ENCODE measurements at places on chromosomes 7 and 10. TPM values are rescaled to one million over a fixed set of nuclear protein-coding genes. Genes with fewer than 3 reads are reported as not detected.

DNA sequence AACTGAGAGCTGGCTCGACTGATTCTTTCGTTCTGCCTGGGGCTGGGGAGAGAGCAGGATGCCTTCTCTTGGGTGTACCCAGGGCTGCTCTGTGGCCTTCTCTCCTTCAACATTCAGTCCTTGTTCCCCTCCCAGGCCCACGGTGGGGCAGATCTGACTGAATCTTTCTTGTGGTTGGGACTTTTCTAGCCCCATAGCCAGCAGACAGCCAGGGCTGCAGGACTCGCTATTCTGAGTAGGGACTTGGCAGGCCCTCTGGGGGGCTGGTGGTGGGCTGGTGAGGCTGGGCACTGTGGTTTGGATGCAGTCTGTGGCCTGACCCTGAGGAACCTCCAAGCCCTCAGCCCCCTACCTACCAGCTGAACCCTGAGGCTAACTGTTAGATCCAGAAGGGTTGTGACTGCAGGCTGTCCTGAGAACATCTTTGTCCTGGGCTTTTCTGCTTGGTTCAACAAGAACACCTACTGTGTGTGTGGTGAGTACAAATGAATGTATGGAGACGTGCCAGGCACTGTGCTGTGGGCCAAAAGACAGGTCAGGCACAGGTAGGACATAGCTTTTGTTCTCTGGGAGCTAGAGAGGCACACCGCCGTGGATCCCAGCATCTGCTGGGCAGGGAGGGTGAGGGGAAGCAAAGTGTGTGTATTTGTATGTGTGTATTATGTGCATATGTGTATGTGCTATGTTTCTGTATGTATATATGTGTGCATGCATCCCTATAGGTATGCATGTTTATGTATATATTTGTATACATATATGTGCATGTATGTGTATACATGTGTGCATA lies 2.1 kb upstream of the PALD1 start:
- DNase-seq = no peak

GRCh38 chr10:110600487-110601101 lies 33.1 kb downstream of the SMC3 start:
- no peak for DNase-seq

DNA sequence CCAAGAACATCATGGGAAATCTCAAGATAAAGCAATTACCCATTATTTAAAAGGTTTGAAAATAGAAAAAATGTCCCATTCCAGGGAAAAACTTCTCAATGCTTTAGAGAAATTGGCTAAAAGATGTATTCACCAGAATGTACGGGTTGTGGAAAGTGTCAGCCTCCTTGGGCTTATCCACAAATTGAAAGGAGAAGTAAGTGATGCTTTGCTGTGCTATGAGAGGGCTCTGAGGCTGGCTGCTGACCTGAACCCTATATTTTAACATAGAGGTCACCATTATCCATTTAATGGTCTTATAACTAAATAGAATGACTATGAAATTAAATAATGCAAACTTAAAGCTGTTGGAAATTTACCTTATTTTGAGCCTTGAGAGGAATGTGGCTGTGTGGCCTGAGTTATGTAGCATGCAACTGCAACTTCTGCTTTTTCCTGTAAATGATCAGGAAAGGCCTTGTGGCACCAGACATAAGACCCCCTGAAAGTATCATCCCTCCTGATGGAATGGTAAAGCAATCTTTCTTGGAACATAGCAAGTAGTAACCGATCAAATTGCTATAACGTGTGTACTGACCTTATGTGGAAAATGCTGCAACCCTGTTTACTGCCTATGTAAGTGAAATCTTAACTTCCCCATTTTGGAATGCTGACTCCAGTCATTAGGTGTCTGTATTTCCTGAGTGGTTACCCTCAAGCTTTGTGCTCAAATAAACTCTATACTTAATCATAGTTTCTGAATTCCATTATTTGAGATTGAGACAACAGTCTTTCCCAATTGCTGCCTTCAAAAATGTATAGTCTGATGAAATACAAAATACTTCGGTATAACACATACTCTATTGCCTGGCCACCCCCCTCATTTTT lies 6.9 kb downstream of the IFIT1B start:
- no peak for DNase-seq

DNA sequence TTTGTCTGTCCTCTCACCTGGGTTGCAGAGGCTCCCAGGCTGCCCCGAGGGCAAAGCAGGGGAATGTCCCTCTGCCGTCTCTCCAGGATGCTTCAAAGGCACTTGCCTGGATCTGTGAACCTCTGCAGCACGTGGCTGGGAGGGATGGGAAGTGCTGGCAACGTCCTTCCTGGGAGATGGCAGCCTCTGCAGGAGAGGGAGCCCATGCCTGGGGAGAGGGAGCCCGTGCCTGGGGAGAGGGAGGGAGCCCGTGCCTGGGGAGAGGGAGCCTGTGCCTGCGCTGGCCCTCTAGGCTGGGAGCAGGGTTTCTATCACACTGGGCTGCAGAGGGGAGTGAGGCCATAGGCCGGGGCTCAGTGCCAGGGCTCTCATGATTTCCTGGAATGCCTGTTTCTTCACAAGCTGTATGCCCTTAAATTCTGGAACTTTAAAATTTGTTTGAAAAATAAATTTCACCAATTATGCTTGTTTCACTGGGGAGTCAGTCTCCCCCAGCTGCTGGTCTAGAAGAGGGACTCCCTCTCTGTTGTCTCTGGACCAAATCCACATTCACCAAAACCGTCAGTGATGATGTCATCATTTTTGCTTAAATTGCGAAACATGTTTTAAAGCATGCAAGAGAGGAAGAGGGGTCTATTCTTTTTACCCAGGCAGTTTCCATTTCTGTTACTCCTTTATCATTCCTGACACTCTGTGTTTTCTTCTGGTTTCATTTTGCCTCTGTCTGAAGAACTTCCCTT lies 135.7 kb downstream of the DNAJB6 start:
- no peak for DNase-seq

- no peak for DNase-seq
Measured at GRCh38 chr7:11833431-11833830, 1.4 kb upstream of the THSD7A start.

- DNase-seq = no peak
Measured at GRCh38 chr7:64314566-64314965, 805 bp downstream of the ZNF736 start.

DNA sequence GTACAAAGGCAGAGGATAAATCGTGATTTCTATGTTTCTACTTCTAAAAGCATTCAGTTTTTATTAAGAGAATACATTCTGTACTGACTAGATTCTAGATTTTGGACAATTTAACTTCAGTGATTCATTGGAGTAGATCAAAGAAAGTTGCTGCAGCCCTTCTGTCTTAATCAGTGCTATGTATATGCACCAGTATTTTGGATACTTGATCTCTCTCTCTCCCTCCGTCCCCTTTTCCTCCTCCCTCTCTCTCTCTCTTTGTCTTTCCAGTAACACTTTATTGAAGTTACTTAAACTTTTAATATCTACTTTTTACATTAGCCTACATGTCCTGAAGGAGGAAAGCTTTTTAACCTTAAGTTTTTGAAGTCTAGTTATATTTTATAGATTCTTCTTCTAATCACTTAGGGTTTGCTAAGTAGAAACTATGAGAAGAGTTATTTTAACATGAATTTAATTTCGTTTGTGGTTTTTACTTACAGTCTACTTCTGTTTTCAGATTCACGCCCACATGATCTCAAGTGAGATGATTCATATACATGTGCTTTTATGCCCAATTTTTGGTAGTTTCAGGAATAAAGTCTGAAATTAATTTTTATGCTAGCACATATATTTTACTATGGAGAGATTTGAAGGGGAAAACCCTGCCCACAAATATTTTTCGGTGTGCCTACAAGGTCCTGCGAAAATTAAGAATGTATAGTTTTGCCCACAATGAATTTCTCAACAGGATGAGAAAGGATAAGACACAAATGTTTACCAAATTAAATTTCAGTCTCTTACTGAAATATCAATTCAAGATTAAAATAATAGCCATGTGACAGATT lies 9.1 kb downstream of the MDFIC start:
- DNase-seq = no peak

The CARD11 gene
- 2.1 TPM for total RNA-seq

The CRTAC1 gene
- 1.2 TPM for total RNA-seq

Data from heart left ventricle (tissue), 16 donors.